ENCODE measurements at places on chromosomes 13 and 19. TPM values are rescaled to one million over a fixed set of nuclear protein-coding genes. Genes with fewer than 3 reads are reported as not detected.

ZNF497 gene
- total RNA-seq, result 7.6 TPM

LRRC4B gene
- total RNA-seq, result 56.4 TPM

NLRP7 gene
- total RNA-seq, result 1.8 TPM

CYP4F12 gene
- total RNA-seq, result not detected

ZNF491 gene
- total RNA-seq, result 4.4 TPM

ZNF536 gene
- 0.39 TPM for total RNA-seq

OR10H1 gene
- total RNA-seq, result not detected

PRR12 gene
- 18.2 TPM for total RNA-seq

ZNF726 gene
- total RNA-seq, result 4.0 TPM

SERTM1 gene
- 0.12 TPM for total RNA-seq

CCDC169 gene
- 6.9 TPM for total RNA-seq

PTPRH gene
- 6.9 TPM for total RNA-seq

LAMP1 gene
- total RNA-seq, result 68.6 TPM

SMIM44 gene
- not detected for total RNA-seq

BLVRB gene
- 56.7 TPM for total RNA-seq

GRIN2D gene
- total RNA-seq, result 2.7 TPM

IQCN gene
- total RNA-seq, result 2.3 TPM

FFAR3 gene
- not detected for total RNA-seq

ABCC4 gene
- 5.0 TPM for total RNA-seq

CALR3 gene
- total RNA-seq, result not detected

HTR2A gene
- total RNA-seq, result not detected

ATP4A gene
- 0.74 TPM for total RNA-seq

SRRM5 gene
- 0.18 TPM for total RNA-seq

ZFR2 gene
- 18.8 TPM for total RNA-seq

PRPF31 gene
- 79.8 TPM for total RNA-seq

APOC4 gene
- total RNA-seq, result not detected

PABPC3 gene
- 0.04 TPM for total RNA-seq

RELB gene
- 3.1 TPM for total RNA-seq

UQCRFS1 gene
- total RNA-seq, result 59.8 TPM

SHC2 gene
- 56.9 TPM for total RNA-seq

KPNA3 gene
- 23.8 TPM for total RNA-seq

LGALS7 gene
- total RNA-seq, result not detected

C3 gene
- total RNA-seq, result 0.39 TPM

TLE6 gene
- 30.3 TPM for total RNA-seq

Measured in cardiac muscle cell (in vitro differentiated cells and primary cell).